ENCODE measurements at places on chromosomes 13 and 19.

DNA sequence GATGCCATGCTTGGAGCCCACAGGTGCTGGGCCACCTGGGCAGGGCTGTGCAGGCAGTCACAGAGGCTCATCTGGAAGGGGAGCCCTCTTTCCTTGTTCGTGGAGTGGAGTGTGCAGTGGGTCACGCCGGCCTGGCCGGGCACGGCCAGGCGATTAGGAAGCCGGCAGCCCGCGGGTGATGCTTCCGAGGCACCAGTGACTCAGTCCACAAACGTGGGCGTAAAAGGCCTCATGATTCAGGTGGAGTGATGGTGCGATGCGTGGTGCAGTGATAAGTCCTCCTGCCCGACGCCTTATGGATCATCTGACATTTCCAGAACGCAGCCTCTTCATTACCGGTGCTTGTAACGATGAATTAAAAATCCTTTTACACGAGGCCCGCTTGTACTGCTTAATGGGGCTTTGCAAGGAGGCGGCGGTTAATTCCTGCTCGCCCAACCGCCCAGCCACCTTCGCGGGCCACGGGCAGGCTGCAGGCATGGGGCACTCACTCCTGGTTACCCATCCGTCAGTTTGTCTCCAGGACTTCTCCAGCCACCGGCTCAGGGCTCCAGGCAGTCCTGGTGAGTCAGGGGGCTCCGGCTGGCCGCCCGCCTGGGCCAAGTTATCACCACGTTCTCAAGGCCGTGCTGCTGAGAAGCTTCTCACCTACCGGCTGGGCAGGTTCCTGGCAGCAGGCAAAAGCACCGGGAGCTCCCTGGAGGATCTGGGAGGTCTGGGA lies 172.4 kb downstream of the KDM4B start:
- no peak for DNase-seq

- peak; percentile 29 for DNase-seq
Measured at GRCh38 chr13:44974056-44974793, 15.0 kb downstream of the NUFIP1 start.

DNA sequence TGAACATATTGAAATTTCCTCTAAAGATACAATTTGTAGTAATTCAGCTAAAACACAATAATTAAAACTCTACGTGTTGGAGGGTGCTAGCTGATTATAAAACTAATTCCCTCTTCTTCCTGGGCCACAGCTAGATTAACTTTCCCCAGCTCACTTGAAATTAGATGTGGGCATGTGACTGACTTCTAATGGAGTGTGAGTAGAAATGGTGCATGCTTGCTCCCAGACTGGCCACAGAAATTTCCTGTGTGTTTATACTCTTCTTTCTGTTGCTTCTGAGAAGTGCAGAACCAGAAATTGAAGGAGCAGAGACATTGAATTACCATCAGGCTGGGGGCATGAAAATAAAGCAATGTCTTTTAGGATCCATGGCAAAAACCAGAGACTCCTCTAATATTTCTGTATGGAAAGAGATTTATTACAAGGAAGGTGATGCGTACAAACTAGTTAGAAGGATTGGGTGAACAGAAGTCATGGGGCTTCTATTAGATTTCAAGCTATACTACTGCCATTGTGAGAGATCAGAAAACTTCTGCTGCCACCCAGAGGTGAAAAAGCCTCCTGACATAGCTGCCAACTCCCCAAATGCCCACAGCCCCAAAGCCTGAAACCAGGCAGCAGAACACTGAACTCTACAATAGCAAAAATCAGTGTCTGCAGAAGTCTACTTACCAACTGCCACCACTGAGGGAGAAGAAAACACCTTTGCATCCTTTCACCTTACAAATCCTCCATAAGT lies 379.2 kb upstream of the MIR17HG start:
- peak; percentile 31 for DNase-seq

DNA sequence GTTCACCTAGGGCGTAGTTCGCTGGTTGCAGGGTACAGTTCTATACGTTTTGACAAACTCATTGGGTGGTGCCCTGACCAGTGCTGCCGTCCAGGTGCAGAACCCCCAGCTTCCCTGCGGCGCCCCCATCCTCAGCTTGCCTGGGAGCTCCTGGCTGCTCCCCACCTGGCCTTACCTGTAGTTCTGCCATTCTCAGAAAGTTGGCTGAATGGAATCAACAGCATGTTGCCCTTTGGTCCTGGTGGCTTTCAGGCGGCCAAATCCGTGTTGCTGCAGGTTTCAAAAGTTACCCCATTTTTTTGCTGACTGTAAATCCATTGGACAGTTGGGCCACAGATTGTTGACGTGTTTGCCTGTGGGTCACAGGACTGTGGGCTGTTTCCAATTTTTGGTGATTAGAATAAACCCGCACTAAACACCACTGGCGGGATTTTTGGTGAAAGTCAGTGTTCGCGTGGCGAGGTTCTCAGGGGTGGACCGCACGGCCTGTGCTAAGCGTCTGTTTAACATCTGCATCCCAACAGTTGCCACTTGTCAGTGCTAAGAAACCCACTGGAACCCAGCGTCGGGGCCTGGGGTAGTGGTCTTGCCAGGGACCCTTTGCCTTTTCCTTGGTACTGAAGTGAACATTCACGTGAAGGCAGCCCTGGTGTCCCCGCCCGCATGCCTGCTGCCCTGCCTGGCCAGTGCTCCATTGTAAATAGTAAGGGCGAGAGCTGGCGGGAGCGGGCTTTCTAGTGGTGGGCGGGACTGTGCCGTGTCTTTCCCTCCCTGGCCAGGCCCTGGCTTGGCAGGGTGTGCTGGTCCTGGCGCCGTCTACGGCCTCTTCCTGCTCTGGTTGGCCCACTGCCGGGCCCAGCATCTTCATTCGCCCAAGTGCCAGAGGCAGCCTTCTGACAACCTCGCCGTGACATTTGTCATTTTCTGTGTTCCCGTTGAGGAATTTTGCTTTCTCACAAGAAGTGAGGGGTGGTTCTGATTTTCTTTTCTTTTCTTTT lies 3.3 kb downstream of the DOT1L start:
- no peak for DNase-seq

DNA sequence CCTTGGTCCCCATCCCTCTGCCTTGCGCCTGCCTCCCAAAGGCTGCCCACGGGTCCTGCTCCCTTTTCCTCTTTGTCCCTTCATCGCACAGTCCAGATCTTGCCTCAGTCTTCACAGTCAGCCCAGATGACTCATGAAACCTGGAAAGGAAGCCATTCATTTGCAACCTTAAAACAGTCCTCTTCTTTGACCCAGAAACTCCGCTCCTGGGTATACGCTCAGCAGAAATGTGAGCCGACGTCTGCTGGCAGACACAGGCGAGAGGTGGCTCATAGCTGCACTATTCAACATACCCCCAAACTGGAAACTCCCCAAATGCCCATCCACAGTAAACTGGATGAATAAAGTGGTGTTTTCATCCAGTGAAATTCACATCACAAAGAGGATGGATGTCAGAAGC lies 13.6 kb upstream of the PEPD start:
- DNase-seq: no peak

- DNase-seq: no peak
Measured at GRCh38 chr19:7460562-7460966, 28.3 kb downstream of the PEX11G start.

Measured in NB4 (cell line).